ENCODE measurements at places on chromosomes 2 and 18.

- no peak overlapping the region for H3K4me3 ChIP-seq
- peaks cover 21% of the 10 kb centered on the region for H3K4me1 ChIP-seq
- no peaks in the 10 kb centered on the region for H3K27me3 ChIP-seq
Observed at GRCh38 chr2:72605836-72606442, 219.9 kb downstream of the EXOC6B start.

- DNase-seq: no peak
- peaks cover 28% of the 10 kb centered on the region for H3K4me1 ChIP-seq
- no peak overlapping the region for H3K4me3 ChIP-seq
- H3K27ac ChIP-seq: peak overlapping the region; percentile 88
- no peaks in the 10 kb centered on the region for H3K27me3 ChIP-seq
Observed at GRCh38 chr2:230774348-230774951, 61.8 kb downstream of the CAB39 start.

- DNase-seq: no peak
- peaks cover 4% of the 10 kb centered on the region for H3K4me1 ChIP-seq
- H3K36me3 ChIP-seq: no peaks in the 10 kb centered on the region
- H3K4me3 ChIP-seq: no peak overlapping the region
Observed at GRCh38 chr2:140975237-140975636, 1155.6 kb downstream of the LRP1B start.

- no peak for DNase-seq
- H3K27ac ChIP-seq: no peak overlapping the region
- H3K4me3 ChIP-seq: no peak overlapping the region
Observed at GRCh38 chr2:43191947-43192516, 34.4 kb downstream of the ZFP36L2 start.

- no peaks in the 10 kb centered on the region for H3K27me3 ChIP-seq
- H3K27ac ChIP-seq: no peak overlapping the region
- no peaks in the 10 kb centered on the region for H3K4me1 ChIP-seq
- no peak overlapping the region for H3K4me3 ChIP-seq
- no peak for DNase-seq
Observed at GRCh38 chr2:237243487-237243886, 157.8 kb downstream of the COPS8 start.

- H3K27me3 ChIP-seq: peaks cover 11% of the 10 kb centered on the region
- H3K4me3 ChIP-seq: no peak overlapping the region
- H3K36me3 ChIP-seq: no peaks in the 10 kb centered on the region
- no peak overlapping the region for H3K27ac ChIP-seq
Observed at GRCh38 chr2:119206201-119206600, 17.4 kb upstream of the STEAP3 start.

- peaks cover 6% of the 10 kb centered on the region for H3K36me3 ChIP-seq
- peak; percentile 69 for DNase-seq
- H3K4me1 ChIP-seq: no peaks in the 10 kb centered on the region
- no peak overlapping the region for H3K27ac ChIP-seq
- no peaks in the 10 kb centered on the region for H3K27me3 ChIP-seq
Observed at GRCh38 chr2:106106622-106107508, 87.2 kb downstream of the UXS1 start.

- no peaks in the 10 kb centered on the region for H3K36me3 ChIP-seq
- H3K27me3 ChIP-seq: no peaks in the 10 kb centered on the region
- no peak overlapping the region for H3K27ac ChIP-seq
- H3K4me3 ChIP-seq: peak overlapping the region; percentile 54
Observed at GRCh38 chr18:78505851-78506461, 473.7 kb upstream of the SALL3 start.

DNA sequence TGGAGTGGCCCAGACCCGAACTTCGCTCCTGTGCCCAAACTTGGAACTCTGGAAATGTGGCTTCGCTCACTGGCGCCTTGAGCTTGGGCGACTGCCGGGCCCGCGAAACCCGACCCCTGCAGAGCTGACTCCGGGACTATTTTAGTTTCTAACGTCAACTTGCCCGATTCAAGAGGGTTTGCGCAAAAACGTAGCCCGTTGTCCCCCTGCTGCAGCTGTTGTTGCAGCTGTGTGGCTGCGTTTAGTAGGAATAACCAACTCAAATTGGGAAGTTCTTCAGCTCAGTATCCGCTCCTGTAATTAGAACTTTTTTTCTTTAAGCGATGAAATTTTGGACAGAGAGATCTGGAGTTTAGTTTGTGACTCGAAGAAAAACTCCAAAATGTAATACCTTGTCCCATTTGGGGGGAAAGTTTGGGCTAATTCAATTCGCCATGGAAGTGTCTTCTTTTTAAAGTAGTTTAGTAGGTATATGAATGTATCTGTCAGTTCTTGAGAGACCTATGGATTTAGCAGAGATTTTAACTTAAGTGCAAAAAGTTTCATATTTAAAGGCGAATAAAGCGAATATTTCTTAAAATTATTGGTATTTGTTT lies 559 bp downstream of the MYL12A start:
- peaks cover 55% of the 10 kb centered on the region for H3K4me1 ChIP-seq
- peak overlapping the region; percentile 88 for H3K4me3 ChIP-seq
- H3K36me3 ChIP-seq: peaks cover 18% of the 10 kb centered on the region
- no peak for DNase-seq

DNA sequence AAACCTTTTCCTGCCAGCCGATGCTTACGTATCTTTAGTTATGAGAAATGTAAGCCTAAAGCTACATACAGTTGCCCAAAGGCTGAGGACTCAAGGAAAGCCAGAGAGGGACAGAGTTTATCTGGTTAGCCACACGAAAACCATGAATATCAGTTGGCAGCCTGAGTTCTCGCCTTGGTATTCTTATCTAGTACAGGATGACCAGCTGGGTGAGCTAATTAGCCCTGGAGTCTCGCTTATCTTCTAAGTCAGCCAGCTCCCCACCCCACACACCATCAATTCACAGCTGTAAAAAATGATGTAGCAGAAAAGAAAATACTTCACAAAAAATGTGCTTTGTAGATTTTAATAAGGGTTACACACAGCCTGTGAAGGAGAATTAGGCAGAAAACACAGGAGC lies 617.5 kb upstream of the SOX11 start:
- no peak for DNase-seq
- H3K4me1 ChIP-seq: no peaks in the 10 kb centered on the region
- no peaks in the 10 kb centered on the region for H3K36me3 ChIP-seq
- no peak overlapping the region for H3K4me3 ChIP-seq

DNA sequence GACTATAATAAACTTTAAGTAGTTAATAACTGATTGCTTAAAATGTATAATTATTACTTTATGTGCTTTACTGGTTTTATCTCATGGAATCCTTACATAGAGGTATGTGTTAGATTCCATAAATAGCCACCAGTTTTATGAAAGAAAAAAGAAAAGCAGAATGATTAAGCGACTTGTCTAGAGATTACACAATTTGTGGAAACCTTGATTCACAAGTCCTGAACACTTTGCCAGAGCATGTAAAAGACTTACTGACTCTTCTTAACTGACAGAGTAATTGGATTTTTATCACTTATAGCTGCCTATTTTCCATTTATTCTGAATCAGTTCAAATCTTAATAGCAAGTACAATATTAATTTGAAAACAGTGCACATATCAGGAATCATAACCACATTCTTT lies 448.7 kb upstream of the NETO1 start:
- H3K27me3 ChIP-seq: peaks cover 26% of the 10 kb centered on the region
- H3K4me1 ChIP-seq: no peaks in the 10 kb centered on the region
- H3K36me3 ChIP-seq: no peaks in the 10 kb centered on the region
- no peak overlapping the region for H3K4me3 ChIP-seq
- no peak overlapping the region for H3K27ac ChIP-seq

- no peak for DNase-seq
- H3K36me3 ChIP-seq: peaks cover 6% of the 10 kb centered on the region
- no peak overlapping the region for H3K4me3 ChIP-seq
- H3K27me3 ChIP-seq: no peaks in the 10 kb centered on the region
- peaks cover 23% of the 10 kb centered on the region for H3K4me1 ChIP-seq
Observed at GRCh38 chr2:70030724-70031420, 56.4 kb upstream of the PCBP1 start.

- H3K4me1 ChIP-seq: peaks cover 22% of the 10 kb centered on the region
- no peak overlapping the region for H3K27ac ChIP-seq
- no peaks in the 10 kb centered on the region for H3K27me3 ChIP-seq
- H3K36me3 ChIP-seq: peaks cover 1% of the 10 kb centered on the region
Observed at GRCh38 chr18:22698711-22699110, 234.4 kb upstream of the RBBP8 start.

- peaks cover 28% of the 10 kb centered on the region for H3K4me1 ChIP-seq
- DNase-seq: no peak
- no peak overlapping the region for H3K4me3 ChIP-seq
- no peaks in the 10 kb centered on the region for H3K27me3 ChIP-seq
- peaks cover 1% of the 10 kb centered on the region for H3K36me3 ChIP-seq
Observed at GRCh38 chr2:45840481-45840880, 189.0 kb downstream of the PRKCE start.

DNA sequence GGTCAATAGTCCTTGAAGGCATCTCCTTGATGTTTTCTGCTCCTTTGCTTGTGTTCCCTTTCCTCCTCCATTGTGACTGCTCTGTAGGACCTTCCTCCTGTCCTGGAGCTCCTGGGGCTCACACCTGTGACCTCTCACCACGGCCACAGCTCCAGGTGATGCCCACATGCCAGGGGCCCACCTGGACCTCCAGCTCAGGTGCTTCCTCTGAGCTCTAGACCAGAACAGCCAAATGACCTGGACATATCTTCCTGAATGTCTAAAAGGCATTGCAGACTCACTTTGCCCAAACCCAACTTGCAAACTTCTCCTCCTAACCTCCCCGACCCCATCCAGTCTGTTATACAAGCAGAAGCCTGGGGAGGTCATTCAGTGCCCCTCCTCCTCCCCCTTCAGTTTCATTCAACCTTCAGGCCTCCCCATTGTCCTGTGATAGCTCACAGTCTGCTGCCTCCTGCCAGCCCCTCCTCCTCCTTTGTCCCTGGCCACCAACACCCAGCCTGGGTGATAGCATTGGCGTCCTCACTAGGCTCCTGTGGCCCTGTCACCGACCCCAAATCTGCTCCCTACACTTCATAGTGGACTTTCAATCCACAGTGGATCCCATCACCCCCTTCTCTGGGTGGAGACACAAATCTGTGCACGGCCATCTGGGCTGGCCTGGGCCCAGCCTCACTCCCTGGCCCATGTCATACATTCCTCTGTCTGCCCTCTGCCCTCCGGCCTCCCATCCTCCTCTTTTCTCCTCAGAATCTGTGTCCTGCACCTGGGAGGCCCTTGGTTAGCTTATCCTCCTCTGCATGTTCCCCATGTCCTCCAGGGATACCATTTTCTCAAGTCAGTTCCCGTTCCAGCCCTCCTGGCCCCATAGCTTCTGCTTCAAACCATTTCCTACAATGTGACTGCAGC lies 310.4 kb upstream of the HDAC4 start:
- H3K27me3 ChIP-seq: no peaks in the 10 kb centered on the region
- no peak for DNase-seq
- H3K36me3 ChIP-seq: no peaks in the 10 kb centered on the region
- H3K4me1 ChIP-seq: no peaks in the 10 kb centered on the region
- no peak overlapping the region for H3K4me3 ChIP-seq
- H3K27ac ChIP-seq: no peak overlapping the region

- H3K27ac ChIP-seq: peak overlapping the region; percentile 50
- no peaks in the 10 kb centered on the region for H3K36me3 ChIP-seq
- no peak for DNase-seq
- no peak overlapping the region for H3K4me3 ChIP-seq
Observed at GRCh38 chr2:237870754-237871651, 11.6 kb downstream of the RAMP1 start.

DNA sequence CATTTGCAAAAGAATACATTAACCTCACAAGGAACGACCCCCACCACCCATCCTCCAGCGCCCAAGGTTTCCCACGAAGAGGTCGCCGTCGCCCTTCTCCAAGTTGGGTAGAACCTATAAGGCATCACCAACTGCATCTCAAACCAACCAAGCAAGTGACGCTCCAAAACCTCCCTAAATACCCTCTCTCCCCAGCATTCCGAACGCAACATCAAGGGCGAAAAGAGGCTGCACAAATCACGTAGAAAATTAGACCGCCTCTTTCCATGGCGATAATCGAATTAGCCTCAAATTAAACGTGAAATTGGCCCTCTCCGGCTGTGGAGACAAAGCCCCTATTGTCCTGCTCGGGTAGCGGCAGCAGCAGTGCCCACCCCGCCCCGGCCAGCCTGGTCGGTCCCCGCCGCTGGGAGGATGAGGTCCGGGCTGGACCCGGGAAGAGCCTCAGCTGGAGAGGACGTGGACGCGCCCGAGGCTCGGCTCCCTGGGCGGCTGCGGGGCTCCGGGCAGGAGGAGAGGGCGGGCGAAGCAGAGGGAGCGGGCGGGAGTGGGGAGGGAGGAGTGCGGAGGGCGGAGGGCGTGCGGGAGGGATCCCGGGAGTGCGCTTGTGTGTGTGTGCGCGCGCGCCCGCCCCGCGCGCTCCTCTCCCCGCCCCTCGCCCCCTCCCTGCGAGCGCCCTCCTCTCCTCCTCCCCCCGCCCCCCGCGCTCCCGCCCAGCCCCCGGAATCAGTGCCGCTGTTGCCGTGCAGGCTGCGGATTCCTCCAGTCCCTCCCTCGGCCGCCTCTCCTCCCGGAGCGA lies at the start of gene SPTBN1:
TSS of gene SPTBN1 (plus strand) at position 765 of the 799 bp plus-strand sequence. CDS start 70,092 bp downstream, outside the sequence.
- peak within 1 kb of the TSS; percentile 81 for H3K27ac ChIP-seq
- H3K27me3 ChIP-seq: no peaks in the 10 kb centered on the region
- peaks cover 37% of the 10 kb centered on the region for H3K4me1 ChIP-seq
- no peaks in the 10 kb centered on the region for H3K36me3 ChIP-seq
- peak; percentile 94 for DNase-seq

DNA sequence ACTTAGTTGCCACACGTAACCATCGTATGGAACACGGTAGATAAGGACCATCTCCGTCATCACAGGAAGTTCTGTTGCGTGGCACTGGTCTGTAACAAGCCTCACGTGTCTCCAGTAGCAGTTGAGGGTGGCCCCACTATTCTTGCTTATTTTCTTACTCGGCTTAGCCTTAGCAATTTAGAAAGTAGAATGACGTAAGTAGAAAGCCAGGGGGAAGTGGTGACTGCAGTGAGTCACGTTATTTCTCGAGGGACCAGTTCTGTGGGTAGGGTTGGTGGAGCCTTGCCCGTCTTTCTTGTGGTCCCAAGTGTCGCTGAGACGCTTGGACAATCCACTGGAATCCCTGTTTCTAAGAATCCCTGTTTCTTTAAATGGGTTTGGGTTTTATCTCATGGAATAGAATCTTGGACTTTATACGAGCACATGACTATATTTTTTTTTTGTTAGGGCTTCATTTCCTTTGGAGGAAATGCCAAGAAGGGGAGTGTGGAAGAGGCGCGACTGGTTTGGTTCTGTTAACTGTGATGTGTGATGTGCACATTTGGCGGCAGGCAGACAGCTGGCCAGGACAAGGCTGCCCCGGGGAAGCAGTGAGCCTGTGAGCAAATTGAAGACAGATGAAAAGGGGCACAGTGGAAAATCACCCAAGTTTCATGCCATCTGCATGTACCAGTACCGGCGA lies 96.2 kb downstream of the CABLES1 start:
- no peaks in the 10 kb centered on the region for H3K27me3 ChIP-seq
- peak overlapping the region; percentile 51 for H3K4me3 ChIP-seq
- peak overlapping the region; percentile 94 for H3K27ac ChIP-seq
- H3K4me1 ChIP-seq: peaks cover 78% of the 10 kb centered on the region
- no peak for DNase-seq

GRCh38 chr2:1791006-1791605 lies 46.8 kb upstream of the PXDN start:
- peaks cover 17% of the 10 kb centered on the region for H3K27me3 ChIP-seq
- no peak for DNase-seq
- no peaks in the 10 kb centered on the region for H3K36me3 ChIP-seq
- H3K27ac ChIP-seq: no peak overlapping the region
- H3K4me3 ChIP-seq: no peak overlapping the region
